Occipital lobe (tissue), 3 donors: ENCODE measurements at places on chromosomes 5 and 9. TPM values are rescaled to one million over a fixed set of nuclear protein-coding genes. Genes with fewer than 3 reads are reported as not detected.

FCN2 gene
- not detected for total RNA-seq

MARCOL gene
- not detected for total RNA-seq

PCDH12 gene
- 2.8 TPM for total RNA-seq

EIF4E1B gene
- not detected for total RNA-seq

ANKRD34B gene
- total RNA-seq = 0.16 TPM

DMRT3 gene
- 0.16 TPM for total RNA-seq

SNCAIP gene
- 48.2 TPM for total RNA-seq

KIAA1958 gene
- total RNA-seq = 8.6 TPM

MARVELD2 gene
- total RNA-seq = 0.78 TPM

DPYSL3 gene
- 977 TPM for total RNA-seq

FAM170A gene
- not detected for total RNA-seq

SLC27A6 gene
- total RNA-seq = 0.62 TPM

ABCA2 gene
- 20.9 TPM for total RNA-seq

CXCL14 gene
- 9.5 TPM for total RNA-seq

DBH gene
- not detected for total RNA-seq

CTSV gene
- total RNA-seq = 0.94 TPM

QRFP gene
- total RNA-seq = not detected

CCDC183 gene
- 2.8 TPM for total RNA-seq

PCDHA1 gene
- 6.6 TPM for total RNA-seq

ACTBL2 gene
- not detected for total RNA-seq

HSPB3 gene
- 0.47 TPM for total RNA-seq

FBP2 gene
- not detected for total RNA-seq

FER gene
- total RNA-seq = 101 TPM

AQP7 gene
- total RNA-seq = not detected

HDHD3 gene
- 5.6 TPM for total RNA-seq

LAMC3 gene
- total RNA-seq = 3.0 TPM
